ENCODE measurements at places on chromosomes 7 and 10. TPM values are rescaled to one million over a fixed set of nuclear protein-coding genes. Genes with fewer than 3 reads are reported as not detected.
A peak's percentile ranks its signal among the peaks of the same experiment; 100 is the strongest.

Gene PIK3AP1
- total RNA-seq: 9.3 TPM

Gene ZNF679
- total RNA-seq: not detected

- H3K27me3 ChIP-seq: no peaks in the 10 kb centered on the region
- peaks cover 4% of the 10 kb centered on the region for H3K4me1 ChIP-seq
- DNase-seq: peak; percentile 53
- H3K36me3 ChIP-seq: no peaks in the 10 kb centered on the region
- no peak overlapping the region for H3K27ac ChIP-seq
- H3K4me3 ChIP-seq: no peak overlapping the region
Observed at GRCh38 chr10:119348516-119349240, 141.3 kb downstream of the GRK5 start.

- no peaks in the 10 kb centered on the region for H3K27me3 ChIP-seq
- no peak for DNase-seq
- no peak overlapping the region for H3K27ac ChIP-seq
- no peak overlapping the region for H3K4me3 ChIP-seq
- no peaks in the 10 kb centered on the region for H3K36me3 ChIP-seq
Observed at GRCh38 chr10:74983383-74983782, 128.1 kb upstream of the SAMD8 start.

GRCh38 chr10:31374146-31374696, 55.2 kb downstream of the ZEB1 start:
- H3K36me3 ChIP-seq: no peaks in the 10 kb centered on the region
- no peaks in the 10 kb centered on the region for H3K27me3 ChIP-seq
- peak; percentile 36 for DNase-seq

GRCh38 chr10:12237265-12238220, 41.6 kb downstream of the CDC123 start:
- no peak for DNase-seq
- H3K4me1 ChIP-seq: no peaks in the 10 kb centered on the region
- H3K27ac ChIP-seq: no peak overlapping the region
- peaks cover 35% of the 10 kb centered on the region for H3K36me3 ChIP-seq
- no peak overlapping the region for H3K4me3 ChIP-seq

Measured in astrocyte (in vitro differentiated cells and primary cell).